ENCODE measurements at places on chromosomes 1 and 21.

DNA sequence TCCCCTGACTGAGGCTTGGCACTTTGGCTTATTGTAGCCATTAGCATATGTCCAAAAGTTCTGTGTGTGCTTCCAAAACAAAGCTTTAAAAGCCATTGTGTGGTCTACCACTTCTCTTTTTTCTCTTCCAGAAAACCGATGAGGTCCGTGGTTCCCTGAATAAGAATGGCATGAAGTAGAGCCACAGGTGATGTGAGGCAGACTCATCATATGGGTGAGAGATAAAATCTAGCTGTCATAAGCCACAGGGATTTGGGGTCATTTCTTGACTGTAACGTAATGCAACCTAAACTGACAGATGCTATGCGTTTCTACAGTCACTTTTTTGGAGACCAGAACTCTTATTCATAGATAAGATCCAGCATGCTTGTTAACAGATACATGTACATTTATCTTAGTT lies 7.0 kb upstream of the GREM2 start:
- DNase-seq: peak; percentile 81

DNA sequence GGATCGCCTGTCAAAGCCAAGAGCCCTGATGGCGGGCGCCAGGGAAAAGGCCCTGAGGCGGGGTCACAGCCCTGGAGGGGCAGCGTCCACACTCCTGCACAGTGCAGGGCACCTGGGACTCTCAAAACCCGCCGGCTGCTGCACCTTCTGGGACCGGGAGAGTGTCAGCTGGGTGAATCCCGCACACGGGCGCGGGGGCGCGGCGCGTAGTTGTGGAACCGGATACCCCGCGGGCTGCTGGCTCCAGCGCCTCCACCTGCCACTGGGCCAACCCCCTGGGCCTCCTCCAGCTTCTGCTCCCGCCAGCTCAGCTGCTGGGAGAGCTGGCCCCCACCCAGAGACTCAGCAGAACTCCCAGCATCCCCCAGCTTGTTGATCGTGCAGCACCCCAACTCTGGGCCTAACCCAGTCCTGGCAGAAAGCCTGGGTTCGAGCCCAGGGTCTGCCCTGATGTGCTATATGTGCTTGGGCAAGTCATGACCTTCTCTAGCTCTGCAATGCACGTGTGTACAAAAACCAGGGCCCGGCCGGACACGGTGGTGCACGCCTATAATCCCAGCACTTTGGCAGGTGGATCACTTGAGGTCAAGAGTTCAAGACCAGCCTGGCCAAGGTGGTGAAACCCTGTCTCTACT lies 33.8 kb downstream of the NECAP2 start:
- DNase-seq: no peak

- no peak for DNase-seq
These were observed 61.5 kb downstream of the MAB21L3 start for GRCh38 chr1:116172666-116173065.

DNA sequence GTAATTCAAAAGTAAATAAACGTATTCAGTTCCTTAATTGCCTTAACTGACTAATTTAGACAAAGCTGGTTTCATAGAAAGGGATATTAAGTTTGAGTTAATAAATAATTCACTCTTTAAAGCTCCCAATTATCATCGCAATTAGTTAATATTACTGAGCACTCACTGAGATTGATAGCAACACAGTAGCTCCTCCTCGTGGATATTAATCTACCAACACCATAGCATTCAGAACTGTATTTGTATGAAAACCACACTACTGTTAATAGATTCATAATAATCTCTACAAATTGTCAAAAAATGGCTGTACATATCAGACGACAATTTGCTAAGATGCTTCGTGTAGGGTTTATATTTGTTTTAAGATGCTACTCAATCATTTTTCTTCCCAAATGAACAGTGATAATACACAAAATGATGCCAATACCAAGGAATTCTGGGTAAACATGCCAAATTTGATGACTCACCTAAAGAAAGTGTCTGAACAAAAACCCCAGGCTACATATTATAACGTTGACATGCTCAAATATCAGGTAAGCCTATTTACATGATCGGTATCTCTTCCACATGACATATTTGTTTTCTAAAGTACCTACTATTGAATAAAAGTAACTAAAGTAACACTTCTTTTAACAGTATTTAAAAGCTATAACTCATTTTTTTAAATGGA lies 18.8 kb upstream of the DYNLT5 start:
- peak; percentile 71 for DNase-seq

GRCh38 chr1:46643368-46643775 lies 24.8 kb downstream of the ATPAF1 start:
- no peak for DNase-seq

DNA sequence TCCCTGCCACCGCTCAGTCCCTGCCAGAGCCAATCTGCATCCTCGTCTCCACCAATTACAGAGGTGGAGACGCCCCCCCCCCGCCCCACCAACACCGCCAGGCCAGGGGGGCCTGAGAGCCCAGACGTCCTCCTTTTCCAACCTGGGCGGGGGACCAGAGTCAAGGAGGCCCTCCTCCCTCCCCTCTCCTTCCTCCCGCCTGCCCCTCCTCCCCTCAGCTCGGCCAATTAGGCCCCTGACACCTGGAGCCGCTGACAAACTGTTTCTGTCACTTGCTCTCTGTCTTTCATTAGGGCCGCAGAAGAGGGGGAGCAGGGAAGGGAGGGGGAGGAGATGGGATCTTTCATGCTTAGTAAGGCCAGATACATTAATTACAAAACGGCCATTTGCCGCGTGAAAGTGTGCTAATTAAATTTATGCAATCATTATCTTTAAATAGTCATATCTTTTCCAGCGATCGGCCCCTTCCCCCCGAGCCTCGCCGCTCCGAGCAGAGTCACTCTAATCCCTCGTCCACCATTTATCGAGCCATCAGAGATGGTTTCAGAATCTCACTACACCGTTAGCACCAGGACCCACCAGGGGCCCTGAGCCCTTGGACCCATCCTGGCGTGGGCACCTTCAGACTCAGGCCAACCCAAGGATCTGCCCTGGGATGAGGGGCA lies 94.7 kb downstream of the PAX7 start:
- DNase-seq: no peak

- peak; percentile 39 for DNase-seq
These were observed 28.0 kb downstream of the FUBP1 start for GRCh38 chr1:77950873-77951272.

GRCh38 chr1:209597499-209597898 lies 14.0 kb downstream of the CAMK1G start:
- no peak for DNase-seq

GRCh38 chr1:7531562-7532340 lies 239.3 kb upstream of the VAMP3 start:
- DNase-seq: no peak

- no peak for DNase-seq
These were observed 25.4 kb downstream of the ADAMTS1 start for GRCh38 chr21:26819740-26820324.

DNA sequence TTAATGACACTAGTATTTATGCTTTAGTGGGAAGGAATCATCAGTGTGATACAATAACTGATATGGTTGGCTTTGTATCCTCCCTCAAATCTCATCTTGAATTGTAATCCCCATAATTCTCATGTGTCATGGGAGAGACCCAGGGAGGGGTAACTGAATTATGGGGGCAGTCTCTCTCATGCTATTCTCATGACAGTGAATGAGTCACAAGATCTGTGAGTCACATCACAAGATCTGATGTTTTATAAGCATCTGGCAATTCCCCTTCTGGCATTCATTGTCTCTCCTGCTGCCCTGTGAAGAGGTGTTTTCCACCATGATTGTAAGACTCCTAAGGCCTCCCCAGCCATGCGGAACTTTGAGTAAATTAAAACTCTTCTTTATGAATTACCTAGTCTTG lies 1760.3 kb downstream of the NCAM2 start:
- DNase-seq: no peak

GRCh38 chr1:46533179-46533864 lies 18.1 kb downstream of the KNCN start:
- DNase-seq: peak; percentile 75

DNA sequence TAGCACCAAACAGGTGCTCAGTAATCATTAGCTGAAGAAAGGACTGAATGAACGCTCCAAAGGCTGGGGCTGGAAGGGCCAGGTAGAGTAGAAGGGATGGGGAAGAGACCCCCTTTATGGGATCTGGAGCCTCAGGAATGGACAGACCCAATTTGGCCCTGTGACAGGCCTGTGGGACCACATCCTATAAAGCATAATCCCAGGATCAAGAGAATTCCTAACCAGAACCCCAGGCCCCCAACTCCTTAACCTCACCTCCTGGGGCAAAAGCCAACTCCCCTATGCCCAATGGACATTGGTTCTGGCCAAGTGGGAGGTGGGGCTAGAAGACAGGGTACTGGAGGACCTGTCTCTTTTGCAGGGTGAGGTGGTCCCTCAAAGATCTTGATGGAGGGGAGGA lies 9.2 kb downstream of the HPCAL4 start:
- DNase-seq: no peak

GRCh38 chr1:55997536-55997935 lies 581.8 kb downstream of the PLPP3 start:
- DNase-seq: no peak

DNA sequence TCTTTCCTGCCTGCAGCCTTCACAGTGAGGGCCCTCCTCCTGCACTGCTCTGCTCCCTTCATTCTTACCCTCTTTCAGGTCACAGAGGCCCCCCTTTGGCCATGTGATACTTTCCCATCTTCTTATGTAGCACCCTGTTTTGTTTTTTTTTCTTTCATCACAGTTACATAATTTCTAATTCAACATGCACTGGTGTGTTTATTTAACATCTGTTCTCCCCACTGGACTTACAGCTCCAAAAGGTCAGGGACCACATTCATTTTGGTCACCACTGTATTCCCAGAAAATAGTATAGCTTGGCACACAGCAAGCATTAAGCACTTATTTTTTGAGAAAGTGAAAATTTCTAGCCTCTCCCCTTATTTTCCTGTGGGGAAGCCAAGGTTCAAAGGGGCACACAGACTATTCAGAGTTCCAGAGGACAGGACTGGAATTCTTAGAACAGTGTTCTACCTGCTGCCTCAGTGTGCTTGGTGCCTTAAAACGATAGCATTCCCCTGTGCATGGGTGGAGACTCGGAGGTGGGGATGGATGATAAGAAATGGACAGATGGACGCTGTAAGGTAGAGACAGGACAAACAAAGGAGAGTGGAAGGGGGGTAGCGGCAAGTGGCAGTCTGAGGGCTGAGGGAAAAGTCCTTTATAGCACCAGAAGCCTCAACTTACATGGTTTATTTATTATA lies 5.3 kb downstream of the DENND2D start:
- DNase-seq: no peak

DNA sequence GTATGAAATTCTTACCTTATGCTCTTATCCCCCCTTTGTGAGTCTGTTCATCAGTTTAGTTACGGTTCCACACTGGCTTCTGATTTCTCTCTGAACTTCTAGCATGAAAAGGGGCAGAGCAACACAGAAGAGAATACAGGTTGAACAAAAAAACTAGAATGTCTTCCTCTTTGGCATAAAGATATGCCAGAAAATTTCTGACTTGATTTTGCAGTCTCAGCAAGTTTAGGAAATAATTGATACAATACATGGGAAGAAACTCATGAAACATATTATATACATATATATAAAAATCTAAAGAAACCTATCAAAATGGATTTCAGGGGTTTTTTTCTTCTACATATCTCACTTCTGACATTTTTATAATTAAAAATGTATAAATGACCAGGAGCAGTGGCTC lies 27.0 kb downstream of the SH3GLB1 start:
- DNase-seq: no peak

DNA sequence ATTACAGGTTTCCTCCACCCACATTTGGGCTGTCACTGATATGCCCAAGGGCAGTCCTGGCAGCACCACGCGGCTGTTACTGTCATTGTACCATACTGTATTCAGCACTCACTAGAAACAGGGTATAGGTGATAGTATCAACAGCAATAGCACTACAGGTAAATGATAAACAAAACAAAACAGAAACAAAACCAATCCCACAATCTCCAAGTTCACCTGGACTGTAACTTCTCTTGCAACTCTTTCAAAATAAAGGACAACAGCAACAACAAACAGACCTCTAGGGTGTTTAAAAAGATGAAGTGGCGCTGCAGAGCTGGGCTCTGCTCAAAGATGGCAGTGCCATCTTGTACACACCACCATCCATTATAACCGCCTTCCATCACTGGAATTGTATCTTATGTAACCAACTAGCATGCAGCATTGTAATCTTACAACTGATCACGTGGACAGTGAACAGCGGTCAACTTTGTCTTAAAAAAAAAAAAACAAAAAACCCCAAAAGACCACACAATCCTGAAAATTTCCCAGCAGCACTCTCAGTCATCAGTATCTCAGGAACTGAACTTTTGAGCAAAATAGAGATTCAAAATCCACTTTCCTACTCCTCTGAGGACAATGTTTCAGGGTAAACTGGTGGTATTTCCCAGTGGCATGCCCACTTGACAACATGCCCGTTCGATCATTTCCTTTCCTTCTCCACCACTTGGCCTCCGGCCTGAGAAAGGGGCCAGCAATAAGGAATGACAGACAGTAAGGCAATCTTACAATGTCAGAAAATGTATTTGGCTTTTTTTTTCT lies 3.8 kb downstream of the IRF2BP2 start:
- DNase-seq: peak; percentile 81

DNA sequence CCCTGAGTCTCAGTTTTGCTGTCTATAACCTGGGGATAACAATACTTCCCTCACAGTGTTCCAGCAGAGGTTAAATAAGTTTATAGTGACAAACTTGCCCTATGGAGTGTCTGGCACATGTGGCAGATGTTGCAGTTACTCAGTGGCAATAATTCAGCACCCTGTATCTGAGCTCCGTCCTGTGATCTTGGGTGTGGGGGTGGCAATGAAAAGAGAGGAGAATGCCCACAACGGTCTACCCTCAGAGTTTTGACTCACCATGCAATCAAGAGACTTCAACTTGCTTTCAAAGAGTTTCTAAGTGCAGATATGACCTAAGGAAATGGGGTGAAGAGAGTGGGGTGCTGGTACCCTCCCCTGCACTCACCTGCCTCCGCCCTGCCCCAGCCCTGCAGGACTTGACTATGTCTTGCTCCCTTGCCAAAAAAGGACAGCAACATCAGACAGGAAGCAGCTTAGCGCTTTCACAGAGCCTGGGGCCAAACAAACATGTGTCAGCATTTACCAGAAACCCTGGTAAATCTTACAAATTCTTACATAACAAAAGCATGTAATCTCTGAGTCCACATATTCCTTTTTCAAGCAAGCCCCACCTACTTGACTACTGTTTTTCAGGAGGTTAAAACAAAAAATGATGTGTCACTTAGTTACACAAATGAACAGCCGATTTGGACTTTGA lies 185.1 kb upstream of the CAMK1G start:
- peak; percentile 97 for DNase-seq

- DNase-seq: peak; percentile 97
These were observed at the start of gene TRAF3IP3 for GRCh38 chr1:209755926-209756614. TRAF3IP3 (plus strand) TSS chr1:209756053; CDS start chr1:209760040, 3,987 bp downstream.

Data from common myeloid progenitor, CD34-positive (primary cell).